Activated CD4-positive, alpha-beta T cell treated with anti-CD3 and anti-CD28 coated beads, Interleukin-2, amount 10 ng/mL, durations not matched to agents 7 days and 5 days (primary cell): ENCODE measurements at places on chromosomes 5 and 9.
A peak's percentile ranks its signal among the peaks of the same experiment; 100 is the strongest.

GRCh38 chr5:82183828-82184227 is 94.3 kb downstream of the RPS23 start:
- no peak for DNase-seq

DNA sequence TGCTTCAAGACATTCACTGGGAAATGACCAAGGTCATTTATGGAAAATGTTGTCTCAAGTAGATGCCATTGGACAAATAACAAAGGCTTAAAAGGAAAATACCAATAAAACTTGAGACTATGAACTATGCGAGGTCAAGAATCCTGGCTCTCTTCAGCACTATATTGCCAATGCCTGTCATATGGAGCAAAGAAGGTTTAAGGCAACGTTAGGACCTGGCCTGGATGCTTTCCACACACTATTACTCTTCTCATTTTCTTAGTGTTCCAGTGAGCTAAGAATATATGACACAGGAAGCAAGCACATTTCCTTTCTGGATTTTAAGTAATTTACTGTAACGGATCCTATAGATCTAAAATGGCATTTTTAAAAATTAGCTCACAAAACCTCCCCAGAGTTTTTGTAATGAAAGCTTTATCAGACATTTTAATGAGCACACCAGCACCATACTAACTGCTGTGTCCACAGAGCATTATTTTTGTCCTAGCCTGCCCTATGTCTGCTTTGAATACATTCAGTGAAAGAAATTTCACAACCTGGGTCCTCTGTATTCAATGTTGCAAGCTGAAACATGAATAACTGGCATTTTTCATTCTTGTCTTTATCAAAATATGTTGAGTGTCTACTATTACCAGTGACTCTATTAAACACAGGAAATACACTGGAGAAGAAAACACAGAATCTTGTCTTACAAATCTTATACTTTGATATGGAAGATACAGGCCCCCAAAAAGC is 315.6 kb downstream of the CETN3 start:
- no peak for DNase-seq

GRCh38 chr9:75063556-75064305 is 24.2 kb downstream of the NMRK1 start:
- DNase-seq, result no peak

DNA sequence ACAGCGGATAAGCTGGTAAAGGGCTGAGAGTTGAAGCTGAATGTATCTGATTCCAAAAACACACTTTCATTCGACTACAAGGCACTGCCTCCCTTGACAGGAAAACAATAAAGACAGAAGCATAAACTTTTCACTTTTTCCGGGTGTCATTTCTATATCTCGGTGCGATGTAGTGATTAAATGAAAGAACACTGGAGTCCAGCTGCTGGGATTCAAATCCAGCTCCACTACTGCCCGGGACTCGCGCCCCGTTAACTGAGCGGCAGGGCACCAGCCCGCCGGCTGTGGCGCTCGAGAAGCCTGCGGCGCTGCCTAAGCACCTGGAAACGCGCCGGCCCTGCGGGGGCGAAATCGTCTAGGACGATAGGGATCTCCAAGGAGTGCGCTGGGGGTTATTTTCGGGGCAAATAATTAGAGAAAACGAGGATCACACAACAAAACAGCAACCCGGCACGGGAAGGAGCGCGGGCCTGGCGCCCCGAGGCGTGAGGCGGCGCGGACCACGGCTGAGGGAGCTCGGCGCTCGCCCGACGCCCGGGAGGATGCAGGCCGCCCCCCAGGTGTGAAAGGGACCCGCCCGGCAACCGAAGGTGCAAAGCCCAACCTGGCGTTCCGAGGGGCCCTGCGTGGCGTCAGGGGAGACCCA is 837 bp downstream of the UIMC1 start:
- DNase-seq, result peak; percentile 52

GRCh38 chr9:90774682-90775081 is 26.9 kb upstream of the SYK start:
- no peak for DNase-seq

DNA sequence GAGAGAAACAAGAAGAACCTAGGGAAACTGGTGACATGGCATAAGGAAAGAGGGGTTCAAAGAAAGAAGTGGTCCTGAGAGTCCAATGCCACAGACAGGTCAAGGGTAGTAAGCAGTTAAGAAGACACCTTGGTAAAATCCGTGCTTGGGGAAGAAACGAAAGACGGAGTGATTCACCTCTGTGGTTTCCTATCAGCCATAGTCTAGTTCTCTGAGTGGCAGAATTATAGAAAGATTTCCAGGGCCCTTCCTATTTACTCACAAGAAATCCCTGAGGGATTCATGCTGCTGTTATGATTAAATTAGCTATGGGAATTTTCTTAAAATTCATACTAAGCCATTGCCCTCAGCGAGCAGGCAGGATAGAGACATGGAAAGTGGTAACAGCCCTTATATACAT is 31.7 kb downstream of the IL33 start:
- no peak for DNase-seq

- DNase-seq, result no peak
Observed at GRCh38 chr9:132061526-132061925, 18.1 kb downstream of the MED27 start.

DNA sequence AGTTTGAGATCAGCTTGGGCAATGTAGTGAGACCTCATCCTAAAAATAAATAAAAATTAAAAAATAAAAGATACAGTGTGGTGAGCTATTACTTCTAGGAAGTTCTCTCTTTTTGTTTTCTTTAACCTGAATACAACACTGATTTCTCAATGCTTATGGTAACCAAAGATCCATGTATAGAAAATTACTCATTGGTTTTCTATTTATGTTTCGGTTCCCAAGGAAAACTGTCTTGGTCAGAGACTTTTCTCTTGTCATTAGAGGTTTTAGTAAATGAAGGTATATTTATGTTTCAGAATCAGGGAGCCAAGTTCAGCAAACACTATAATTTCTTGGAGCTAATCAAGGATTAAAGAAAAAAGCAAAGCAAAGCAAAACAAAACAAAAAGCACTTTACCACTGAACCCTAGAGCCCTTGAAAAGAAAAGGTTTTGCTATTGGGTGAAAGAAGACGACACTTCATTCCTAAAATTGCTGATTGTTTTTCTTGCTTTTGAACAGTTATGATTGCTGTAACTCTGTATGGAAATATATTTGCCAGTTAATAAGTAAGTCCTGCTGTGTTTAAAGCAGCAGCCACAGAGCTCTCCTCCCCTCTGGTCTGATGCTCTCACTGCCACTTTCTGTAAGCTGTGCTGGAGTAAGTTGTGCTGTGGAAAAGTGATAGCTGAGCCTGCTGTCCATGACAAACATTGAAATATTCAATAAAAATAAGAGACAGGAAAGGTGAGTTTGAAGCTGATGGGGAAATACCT is 298.2 kb downstream of the CD180 start:
- DNase-seq, result no peak

GRCh38 chr5:132206782-132207181 is 20.9 kb downstream of the P4HA2 start:
- no peak for DNase-seq

- DNase-seq, result no peak
Observed at GRCh38 chr9:16870596-16871335, at the start of gene BNC2. BNC2 (minus strand) TSS chr9:16870670; CDS start chr9:16870648, 22 bp downstream.

GRCh38 chr9:109245310-109245897 is 75.5 kb downstream of the EPB41L4B start:
- no peak for DNase-seq

GRCh38 chr5:65334077-65334476 is 147.6 kb downstream of the ADAMTS6 start:
- no peak for DNase-seq

GRCh38 chr5:76499507-76500161 is 96.5 kb downstream of the IQGAP2 start:
- no peak for DNase-seq

DNA sequence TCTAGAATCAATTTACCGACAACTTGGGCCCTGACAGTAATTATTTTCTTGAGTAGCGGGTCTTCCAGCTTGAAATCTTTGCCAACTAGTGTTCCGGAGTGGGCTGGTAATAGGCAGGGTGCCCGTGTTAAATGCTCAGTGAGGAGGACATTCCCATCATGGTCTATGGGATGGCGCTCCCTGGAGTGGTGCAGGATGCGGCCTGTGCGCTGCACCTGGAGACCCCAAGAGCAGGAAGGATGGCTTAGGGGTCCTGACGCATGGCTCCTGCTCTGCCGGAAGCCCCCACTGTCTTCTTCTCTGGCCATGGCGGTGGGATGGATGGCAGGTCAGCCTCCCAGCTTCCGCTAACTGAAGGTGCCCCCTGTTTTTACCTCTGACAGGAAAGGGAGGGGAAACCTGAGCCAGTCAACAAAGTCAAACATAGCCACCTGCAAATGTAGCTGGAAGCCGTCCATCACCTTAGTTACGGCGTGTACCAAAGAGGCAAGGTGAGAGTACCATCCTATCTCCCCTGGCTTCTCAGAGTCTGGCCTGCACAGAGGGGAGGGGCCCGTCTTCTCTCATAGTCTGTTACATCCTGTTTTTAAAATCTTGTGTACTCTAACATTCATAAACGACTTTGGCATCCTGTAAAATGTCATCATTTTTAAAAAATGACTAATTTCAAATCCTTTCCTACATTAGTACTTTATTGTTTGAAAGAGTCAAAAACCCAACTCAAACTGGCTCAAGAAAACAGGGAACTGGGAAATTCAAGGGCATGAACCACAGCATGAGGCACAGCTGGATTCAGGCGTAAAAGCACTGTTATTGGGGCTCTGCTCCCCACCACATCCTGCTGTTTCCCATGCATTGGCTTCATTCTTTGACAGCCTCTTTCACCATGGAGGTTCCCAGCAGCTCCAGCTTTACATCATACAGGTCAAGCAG is 28.5 kb upstream of the UNC5A start:
- DNase-seq, result no peak

GRCh38 chr9:83032065-83032625 is 30.8 kb downstream of the RASEF start:
- DNase-seq, result no peak

DNA sequence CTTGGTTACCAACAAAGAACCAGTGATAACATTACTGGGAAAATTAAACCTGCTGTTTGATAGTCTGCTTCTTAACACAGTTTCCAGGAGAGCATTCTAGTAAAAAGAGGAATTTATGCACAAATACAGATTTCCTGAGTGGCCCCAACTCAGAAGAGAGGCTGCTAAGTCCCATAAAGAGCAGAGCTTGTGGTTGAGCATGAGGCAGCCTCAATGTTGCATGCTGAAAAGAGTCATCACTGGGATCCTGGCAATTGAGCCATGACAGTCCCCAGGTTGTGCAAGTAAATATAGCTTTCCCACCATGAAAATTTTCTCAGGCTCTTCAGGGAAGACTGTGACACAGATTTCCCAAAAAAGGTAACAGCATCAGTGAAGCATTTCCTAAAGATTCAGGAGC is 47.5 kb upstream of the ADRB2 start:
- no peak for DNase-seq

GRCh38 chr5:54651482-54652076 is 134.0 kb downstream of the SNX18 start:
- DNase-seq, result no peak

DNA sequence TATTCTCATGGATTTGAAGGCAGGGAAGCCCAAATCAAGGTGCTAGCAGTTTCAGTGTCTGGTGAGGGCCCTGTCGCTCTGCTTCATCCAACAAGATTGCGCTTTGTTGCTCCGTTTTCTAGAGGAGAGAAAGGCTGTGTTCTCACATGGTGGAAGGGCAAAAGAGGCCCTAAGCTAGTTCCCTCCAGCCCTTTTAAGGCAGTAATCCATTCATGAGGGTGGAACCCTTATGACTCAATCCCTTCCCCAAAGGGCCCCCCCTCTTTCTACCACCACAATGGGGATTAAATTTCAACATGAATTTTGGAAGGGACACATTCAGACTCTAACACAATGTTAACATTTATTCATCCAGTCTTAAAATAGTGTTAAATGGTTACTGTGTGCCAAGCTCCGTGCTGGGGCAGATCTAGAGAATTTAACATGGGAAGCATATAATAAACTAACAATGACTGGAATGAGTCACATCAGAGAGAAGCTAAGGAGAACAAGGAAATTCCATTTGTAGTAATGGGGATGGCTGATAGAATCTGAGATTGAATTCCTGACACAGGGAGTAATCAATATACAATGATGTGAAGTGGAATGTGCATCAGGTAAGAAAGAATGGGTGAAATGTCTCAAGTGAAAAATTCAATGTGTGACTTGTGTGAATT is 382.8 kb upstream of the ZNF608 start:
- DNase-seq, result no peak

DNA sequence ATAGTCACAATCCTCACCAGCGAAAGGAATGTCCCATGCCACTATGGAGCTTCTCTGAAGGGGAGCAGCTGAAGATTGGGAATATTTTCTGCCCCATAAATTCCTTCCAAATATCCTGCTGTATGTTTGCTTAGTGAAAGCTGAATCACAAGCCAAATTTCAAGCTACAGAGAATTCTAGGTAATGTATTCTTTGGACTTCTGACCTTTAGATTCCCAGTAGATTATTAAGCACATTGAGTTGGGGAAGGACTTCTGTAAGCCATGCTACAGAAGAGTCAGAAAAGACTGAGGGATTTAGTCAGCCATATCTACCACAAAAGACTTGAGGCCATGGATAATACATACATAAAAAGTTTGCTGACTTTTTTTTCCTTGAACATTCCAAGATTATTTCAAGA is 1342.0 kb upstream of the NUDT12 start:
- DNase-seq, result no peak
